ENCODE measurements at places on chromosomes 2 and 18.

GRCh38 chr18:70288851-70289328 is at the start of gene SOCS6:
Gene SOCS6, plus strand, starts transcription at chr18:70289045. Its CDS starts 35,624 bp downstream, at chr18:70324669.
- peak; percentile 6 for DNase-seq

- DNase-seq, result no peak
Measured at GRCh38 chr2:215479121-215479520, 43.3 kb upstream of the FN1 start.

DNA sequence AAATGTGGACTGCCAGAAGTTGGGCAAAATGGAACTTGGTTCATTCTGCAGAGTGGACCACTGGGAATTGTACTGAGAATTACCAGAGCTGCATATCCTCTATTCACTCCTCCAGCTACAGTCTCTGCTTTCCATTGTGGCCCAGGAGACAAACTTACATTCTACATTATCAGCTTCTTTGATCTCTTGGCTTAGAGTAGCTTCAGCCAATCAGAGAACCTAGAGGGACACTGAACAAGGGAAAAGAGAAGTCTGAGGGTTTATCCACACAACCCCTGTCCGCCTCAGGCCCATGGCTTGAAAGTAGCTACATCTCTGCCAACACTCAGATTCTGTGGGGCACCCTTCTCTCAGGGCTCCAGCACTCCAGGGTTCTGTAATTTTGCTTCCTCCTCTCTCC is 251.1 kb downstream of the TRIB2 start:
- no peak for DNase-seq

DNA sequence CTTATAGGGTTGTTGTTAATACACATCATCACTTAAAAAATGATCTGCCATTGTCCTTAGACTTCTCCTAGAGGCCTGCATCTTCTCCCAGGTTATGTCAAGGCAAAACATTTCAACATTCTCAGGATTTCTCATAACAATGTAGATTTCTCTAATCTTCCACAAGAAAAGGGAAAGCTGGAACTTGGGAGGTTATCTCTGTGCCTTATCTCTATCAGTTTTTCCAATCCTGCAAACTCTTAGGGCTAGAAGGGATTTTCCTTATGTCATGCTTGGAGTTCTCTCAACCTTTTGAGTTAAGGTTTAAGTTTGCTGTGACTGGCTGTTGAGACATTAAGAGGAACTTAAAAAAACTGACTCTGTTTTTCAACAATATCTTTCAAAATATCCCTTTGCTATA is 300.6 kb upstream of the TFPI start:
- DNase-seq, result no peak

DNA sequence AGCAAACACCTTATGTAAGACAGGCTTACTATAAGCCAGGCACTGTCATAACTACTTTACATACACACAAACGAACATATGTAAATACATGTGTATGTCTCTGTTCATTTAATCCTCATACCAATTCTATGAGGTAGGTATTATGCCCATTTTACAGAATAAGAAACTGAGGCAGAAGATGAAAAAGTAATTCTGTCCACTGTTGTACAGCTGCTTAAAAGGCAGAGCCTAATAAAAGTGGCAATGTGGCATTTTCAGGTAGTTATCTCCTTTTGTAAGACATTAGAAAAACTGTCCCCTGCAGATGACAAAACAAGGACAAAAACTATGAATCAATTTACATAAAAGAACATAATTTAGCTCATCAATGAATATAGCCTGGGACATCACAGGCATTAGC is 69.9 kb downstream of the PLEKHM3 start:
- no peak for DNase-seq

DNA sequence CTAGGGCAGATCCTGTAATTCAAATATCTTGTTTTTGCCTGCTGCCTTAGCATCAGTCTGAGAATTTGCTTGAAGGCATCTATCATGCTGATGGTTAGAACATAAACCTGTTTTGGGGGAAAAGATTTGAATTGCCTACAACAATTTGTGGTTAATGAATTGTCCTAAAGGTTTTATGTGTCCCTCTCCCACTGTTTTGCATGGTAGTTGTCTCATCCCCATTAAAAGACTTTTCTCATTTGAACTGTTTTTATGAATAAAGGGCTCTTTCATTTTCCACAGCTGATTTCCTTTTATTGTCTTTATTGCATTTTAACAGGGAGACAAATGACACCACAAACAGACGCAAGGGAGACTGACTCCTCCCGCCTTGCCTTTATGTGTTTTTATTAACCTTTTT is 275.6 kb downstream of the PIK3C3 start:
- no peak for DNase-seq

DNA sequence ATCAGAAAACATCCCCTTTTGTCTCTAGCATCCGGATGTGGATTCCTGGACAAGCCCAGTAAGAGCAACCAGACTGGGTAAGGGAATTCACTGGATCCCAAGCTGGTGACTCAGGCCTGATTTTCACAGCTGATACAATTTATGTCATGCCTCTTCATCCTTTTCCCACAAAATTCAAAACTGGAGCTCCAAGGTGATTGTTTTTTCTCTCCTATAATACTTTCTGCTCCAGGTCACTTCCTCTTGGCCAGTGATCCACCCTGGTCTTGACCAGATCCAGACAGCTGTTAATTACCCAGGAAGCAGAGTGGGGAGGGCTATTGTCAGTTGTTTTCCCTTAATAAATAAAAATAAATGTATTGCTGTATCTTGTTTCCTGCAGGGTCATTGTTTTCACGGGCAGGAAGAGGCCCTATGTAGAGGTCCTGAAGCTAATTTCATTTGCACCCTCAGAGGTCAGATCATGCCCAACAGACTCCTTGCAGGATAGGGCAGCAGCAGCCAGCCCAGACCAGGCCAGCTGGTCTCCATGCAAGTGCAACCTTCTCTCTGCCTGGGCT is 57.6 kb downstream of the EVA1A start:
- DNase-seq, result no peak

GRCh38 chr18:7532942-7533341 is 34.2 kb upstream of the PTPRM start:
- no peak for DNase-seq

DNA sequence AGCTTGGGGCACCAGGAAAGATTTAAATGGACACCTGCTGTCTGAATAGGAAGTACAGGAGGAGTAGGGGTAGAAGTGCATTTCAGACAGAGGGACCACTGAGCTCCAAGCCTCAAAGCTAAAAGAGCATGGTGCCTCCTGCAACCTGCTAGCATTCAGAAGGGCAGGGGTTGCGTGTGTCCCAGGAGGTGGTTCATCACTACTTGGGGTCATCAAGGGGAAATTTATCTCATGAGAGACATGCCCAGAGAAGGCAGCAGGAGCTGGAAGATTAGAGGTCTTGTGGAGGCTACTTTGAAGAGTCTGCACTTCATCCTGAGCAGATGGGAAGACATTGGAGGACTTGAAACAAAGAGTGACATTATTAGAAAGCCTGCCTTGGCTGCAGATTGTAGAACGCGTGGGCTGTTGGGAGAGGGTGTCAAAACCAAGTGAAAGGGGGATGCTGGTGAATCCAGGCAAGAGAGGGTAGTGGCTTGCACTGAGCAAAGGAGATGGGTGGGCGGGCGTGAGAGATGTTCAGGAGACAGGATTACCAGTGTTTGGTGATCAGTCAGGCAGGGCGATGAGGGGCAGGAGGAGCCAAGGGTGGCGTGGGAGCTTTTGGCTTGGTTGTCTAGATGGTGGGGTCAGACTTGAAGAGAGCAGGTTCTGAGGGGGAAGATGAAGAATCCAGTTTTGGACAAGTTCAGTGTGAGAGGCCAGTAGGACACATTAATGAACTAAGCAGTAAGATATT is 154.0 kb downstream of the DYSF start:
- no peak for DNase-seq

- DNase-seq, result no peak
Measured at GRCh38 chr2:168293766-168294165, 46.4 kb upstream of the STK39 start.

GRCh38 chr2:67215214-67216055 is 181.7 kb upstream of the ETAA1 start:
- DNase-seq, result no peak

DNA sequence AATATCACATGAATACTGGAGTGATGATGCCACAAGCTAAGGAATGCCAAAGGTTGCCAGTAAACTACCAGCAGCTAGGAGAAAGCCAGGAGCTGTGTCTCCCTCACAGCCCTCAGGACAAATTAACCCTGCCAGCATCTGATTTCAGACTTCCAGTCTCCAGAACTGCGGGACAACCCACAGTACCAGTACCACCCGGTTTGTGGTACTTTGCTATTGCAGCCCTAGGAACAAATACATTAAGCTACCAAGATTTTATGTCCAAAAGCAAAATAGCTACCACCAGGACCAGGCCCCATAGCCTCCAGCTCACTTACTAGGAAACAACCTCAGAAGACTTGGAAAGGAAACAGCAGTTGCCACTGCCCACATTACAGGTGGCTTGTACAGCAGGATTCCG is 10.0 kb downstream of the PID1 start:
- DNase-seq, result no peak

GRCh38 chr2:154240921-154241379 is 369.2 kb downstream of the GALNT13 start:
- DNase-seq, result no peak

- DNase-seq, result no peak
Measured at GRCh38 chr2:240604291-240604938, 17.9 kb downstream of the CAPN10 start.

DNA sequence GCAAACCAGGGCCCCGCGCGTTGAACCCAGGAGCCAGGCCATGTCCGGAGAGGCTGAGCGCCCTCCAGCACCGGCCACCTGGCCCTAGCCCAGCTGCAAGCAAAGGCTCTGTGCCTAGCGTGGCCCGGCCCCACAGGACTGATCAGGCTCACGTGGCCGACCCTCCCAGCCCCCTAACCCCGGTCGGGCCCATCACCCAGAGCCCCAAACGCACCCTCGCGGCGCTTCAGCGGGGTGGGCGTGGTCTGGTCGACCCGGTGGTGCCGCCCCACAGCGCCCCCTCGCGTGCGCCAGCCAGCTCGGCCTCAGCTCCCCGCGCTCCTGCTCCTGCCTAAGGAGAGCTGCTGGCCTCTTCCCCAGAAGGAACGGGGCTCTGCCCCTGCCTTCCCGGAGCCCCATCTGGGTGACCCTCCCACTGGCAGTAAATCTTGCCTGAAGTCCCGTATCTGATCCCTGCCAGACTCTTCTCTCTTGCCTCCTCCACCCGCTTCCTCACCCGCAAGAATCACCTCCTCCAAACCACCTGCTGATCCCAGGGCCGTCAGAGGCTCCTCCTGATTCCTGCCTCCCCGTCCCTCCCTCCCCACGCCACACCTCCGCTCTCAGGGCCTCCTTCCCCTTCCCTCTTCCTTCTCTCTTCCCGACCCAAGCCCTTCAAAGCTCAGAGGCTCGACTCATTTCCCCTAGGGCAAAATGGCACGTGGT is 12.3 kb upstream of the TEX51 start:
- peak; percentile 13 for DNase-seq

GRCh38 chr2:66445076-66445924 is 10.4 kb downstream of the MEIS1 start:
- no peak for DNase-seq

Data from NCI-H2171 (cell line).